ENCODE measurements at places on chromosomes 1 and 21.

DNA sequence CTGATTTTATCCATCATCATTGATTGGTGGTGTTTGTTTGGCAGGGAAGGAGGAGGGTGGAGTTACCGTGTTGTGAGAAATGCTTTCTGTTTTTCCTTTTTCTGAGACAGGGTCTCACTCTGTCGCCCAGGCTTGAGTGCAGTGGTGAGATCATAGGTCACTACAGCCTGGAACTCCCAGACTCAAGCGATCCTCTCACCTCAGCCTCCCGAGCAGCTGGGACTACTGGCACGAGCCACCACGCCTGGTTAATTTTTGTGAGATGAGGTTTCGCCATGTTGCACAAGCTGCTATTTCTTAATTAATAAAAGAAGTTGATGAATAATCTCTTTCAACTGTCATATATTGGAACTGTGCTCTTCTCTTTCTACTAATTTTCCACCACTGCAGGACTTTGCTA lies 44.3 kb downstream of the HUNK start:
- no peak for DNase-seq

GRCh38 chr1:193709607-193710006 lies 523.2 kb upstream of the B3GALT2 start:
- DNase-seq = no peak

- DNase-seq = no peak
Measured at GRCh38 chr1:30506291-30507015, 216.9 kb downstream of the MATN1 start.

DNA sequence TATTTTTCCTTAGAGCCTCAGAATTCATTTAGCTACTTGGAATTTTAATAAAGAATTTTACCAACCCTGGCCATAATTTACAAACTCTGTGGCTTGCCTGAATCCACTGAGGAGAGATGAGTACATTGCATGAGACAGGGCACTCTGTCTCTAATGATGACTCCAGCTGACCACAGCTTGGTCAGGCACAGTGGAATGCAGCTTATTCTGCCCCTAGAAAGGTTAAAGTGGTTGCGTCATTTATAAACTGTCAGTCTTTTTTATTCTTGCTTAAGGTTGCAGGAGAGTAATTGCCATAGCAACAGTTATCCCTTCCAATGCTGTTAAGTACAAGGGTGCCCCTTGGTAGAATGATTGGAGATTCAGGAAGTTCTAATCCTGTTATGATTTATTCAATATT lies 28.3 kb downstream of the PDE4B start:
- no peak for DNase-seq

DNA sequence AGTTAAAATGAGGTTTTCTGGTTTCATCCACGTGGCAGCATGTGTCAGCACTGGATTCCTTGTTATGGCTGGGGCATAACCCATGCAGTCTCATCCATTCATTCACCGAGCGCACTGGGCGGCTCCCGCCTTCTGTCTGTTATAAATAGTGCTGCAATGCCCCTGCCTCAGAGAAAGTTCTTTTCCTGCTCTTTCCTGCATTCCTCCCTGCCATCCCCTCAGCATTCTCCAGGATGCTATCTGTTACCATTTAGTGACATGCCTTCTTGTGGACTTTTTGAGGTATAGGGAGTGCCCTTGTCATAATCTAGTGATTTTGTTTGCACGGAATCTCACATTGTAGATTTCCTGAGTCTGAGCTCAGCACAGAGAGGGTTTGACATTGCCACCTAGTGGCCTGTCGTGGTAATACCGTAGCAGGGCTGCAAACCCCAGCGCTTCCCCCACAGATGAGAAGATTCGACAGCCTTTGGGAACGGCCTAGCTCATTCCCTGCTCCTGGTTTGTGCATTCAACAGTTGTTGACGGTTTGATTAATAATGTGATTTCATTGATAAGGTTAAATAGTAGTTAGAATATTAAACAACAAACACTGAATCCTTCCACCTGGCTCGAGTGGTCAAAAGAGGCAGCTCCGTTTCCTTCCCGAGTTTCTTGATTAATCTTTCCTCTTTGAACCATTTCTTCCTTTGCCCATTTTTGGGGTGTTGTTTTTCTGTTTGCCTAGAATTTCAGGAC lies 46.3 kb downstream of the UMODL1 start:
- DNase-seq = peak; percentile 86

- no peak for DNase-seq
Measured at GRCh38 chr1:105492921-105493320, 1563.6 kb upstream of the PRMT6 start.

All from bone marrow (tissue), 2 donors.